HL-60 (cell line): ENCODE measurements at places on chromosomes 7 and 10.

DNA sequence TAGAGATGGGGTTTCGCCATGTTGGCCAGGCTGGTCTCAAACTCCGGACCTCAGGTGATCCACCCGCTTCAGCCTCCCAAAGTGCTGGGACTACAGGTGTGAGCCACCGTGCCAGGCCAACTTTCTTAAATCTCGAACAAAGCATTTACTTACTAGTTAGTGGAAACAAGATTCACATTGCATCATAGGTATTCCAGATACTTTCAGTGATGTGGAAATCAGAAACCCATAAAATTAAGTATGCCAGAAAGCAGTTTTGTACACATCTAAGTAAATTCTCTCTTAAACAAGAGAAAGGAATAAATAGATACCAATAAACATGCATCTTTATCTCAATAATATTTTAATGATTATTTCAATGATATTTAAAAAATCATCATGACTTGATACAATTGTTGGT lies 75.5 kb downstream of the DGKI start:
- DNase-seq, result no peak

DNA sequence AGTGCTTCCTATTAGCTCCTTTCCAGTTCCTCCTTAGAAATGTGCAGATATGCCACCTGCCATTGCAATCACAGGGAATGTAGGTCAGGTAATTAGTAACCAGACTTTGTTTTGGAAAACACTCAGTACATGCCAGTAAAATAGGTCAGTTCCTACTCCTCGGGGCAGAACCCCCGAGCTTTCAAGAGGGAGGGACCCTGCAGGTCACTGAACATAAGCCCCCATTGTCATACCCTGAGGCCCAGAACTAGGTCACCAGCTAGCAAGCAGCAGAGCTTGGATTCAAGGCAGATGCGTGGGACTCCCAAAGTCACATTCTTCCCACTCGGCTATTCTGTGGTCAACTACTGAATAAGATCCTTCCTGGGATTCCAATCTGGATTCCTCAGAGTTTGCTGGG lies 104.8 kb downstream of the PPP1R3C start:
- no peak for DNase-seq

GRCh38 chr10:126570621-126571602 lies 99.6 kb downstream of the C10orf90 start:
- DNase-seq, result no peak

- DNase-seq, result no peak
These were observed 7.7 kb downstream of the ZPBP start for GRCh38 chr7:50085344-50085743.

DNA sequence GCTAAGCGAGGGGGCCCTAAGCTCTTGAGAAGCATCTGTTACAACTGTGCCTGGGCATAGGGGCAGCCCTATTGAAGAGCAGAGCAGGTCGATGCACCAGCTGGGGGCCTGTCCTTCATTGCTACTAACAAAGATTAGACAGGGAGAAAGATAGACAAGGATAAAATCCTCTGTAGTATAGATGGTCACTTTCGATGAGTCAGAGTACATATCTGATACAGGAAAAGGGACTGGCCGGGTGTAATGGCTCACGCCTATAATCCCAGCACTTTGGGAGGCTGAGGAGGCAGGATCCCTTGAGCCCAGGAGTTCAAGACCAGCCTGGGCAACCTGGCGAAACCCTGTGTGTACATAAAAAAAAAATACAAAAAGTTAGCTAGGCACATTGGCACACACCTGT lies 13.6 kb downstream of the OPTN start:
- no peak for DNase-seq

DNA sequence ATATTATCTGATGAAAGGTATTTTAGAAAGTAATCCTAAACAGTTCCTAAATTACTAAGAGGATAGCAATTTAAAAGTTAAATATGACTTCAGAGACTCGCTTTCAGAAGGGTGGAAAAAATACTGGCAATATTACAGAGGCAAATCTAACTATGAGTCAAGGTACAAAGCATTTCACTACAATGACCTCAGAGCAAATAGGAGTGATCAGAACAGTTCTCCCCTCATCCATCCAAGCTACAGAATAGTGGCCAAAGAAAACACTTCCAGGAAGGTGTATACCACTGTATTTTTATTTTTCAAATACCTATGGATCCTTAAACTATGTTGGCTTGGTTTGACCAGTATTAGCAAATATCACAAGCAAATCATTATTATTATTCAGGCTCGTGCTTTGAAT lies 112.8 kb upstream of the ODAD2 start:
- DNase-seq, result no peak

- no peak for DNase-seq
These were observed 285.1 kb downstream of the CCSER2 start for GRCh38 chr10:84613336-84614021.

- peak; percentile 51 for DNase-seq
These were observed 47.3 kb downstream of the MYPN start for GRCh38 chr10:68156373-68157185.

GRCh38 chr10:121988361-121989324 lies at the start of gene TACC2:
Gene TACC2 (plus strand): TSS chr10:121989163. CDS start chr10:122021982, 32,819 bp downstream.
- DNase-seq, result no peak

- no peak for DNase-seq
These were observed 4.1 kb downstream of the FHIP2A start for GRCh38 chr10:114825513-114826253.

GRCh38 chr10:123651421-123652047 lies 14.6 kb upstream of the GPR26 start:
- DNase-seq, result no peak

DNA sequence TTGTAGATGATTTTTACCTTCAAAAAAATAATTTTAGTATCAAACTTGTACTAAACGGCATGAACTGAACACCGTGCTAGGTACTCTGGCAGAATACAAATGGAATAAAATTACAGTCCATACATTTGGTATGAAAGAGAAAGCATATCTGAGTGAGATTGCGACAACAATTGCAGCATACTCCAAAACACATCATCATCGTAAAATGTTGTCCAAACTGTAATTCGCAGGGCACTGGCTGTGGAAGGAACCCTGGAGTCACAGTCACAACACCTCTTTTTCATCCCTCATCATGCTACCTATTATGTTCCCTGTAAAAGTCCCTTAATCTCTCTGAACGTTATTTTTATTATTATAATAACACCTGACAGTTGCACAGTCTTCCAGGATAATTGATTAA lies 13.5 kb downstream of the CREM start:
- DNase-seq, result no peak

DNA sequence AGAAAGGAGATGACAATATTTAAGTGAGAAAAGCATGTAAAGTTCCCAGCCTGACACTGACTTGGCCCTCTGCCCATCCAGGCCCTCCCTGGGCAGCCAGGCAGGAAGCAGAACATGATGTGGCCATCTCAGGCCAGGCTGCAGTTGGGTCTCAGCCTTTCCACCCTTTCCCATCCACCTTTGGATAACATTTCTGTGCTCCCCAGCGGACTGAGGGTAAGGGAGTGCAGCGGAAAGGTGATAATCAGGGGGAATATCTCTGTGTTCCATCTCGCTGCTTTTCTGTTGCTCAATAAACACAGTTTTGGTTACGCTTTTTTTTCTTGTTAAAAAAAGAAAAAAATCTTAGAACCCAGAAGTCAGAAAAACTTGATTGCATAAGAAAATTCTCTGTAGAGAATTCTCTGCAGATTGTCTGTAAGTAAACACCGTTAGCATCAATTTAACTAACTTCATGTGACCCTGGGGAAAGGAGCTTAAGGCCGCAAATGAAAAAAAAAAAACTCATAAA lies 37.2 kb upstream of the TARP start:
- peak; percentile 58 for DNase-seq

DNA sequence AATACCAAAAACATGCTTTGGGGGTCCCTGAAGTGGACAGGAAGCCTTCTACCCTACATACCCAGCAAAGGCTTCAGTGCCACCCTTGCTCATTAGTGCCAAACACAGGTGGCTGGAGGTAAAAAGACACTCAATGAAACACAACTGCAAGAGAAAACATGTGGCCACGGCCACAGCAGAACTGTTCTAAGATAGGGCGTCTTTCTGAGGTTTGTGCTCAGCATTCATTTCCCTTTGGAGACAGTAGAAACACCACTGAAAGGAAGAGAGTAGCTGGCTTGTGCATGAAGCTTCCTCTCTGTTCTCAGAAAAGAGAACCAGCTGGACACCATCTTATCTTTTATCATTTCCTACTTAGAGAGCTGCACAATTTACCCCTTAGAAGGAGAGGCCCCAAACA lies 143.0 kb downstream of the PLXNA4 start:
- DNase-seq, result no peak

- no peak for DNase-seq
These were observed 397.2 kb upstream of the IGFBP3 start for GRCh38 chr7:46318276-46318675.

GRCh38 chr10:15046626-15047025 lies 2.9 kb downstream of the OLAH start:
- DNase-seq, result no peak

DNA sequence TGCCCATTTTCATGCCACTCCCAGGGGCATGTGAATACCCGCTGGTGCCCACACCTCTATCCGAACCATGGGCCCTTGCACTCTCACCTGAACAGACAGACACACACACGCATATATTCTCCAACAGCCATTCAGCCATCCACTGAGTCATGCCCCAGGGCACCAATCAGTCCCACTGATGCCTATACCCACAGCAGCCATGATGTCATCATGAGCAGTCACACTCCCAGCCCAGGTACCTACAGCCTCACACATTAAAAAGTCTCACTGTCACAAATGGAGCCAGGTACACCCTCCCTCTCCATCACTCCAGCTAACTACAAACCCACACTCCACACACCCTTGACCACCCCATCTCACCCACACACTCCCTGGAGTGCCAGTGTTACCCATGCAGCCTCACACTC lies 12.2 kb downstream of the VSIR start:
- no peak for DNase-seq

DNA sequence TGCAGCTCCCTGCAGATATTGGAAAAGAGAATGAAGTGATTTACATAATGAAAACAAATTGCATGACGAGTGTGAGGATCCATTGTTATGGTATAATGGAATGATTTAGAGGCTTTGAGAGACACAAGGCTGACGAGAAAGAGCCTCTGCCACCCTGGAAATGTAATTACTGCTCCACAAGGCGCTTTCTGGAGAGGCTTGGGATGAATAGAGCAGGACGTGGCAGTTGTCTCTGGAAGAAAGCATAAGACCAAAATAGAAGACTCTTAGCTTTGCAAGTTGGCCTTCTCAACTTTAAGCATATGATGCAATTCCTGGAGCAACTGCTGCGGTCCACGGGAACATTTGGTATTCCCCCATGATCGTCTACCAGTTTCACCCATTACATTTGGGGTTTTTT lies 181.9 kb upstream of the TCF7L2 start:
- no peak for DNase-seq

DNA sequence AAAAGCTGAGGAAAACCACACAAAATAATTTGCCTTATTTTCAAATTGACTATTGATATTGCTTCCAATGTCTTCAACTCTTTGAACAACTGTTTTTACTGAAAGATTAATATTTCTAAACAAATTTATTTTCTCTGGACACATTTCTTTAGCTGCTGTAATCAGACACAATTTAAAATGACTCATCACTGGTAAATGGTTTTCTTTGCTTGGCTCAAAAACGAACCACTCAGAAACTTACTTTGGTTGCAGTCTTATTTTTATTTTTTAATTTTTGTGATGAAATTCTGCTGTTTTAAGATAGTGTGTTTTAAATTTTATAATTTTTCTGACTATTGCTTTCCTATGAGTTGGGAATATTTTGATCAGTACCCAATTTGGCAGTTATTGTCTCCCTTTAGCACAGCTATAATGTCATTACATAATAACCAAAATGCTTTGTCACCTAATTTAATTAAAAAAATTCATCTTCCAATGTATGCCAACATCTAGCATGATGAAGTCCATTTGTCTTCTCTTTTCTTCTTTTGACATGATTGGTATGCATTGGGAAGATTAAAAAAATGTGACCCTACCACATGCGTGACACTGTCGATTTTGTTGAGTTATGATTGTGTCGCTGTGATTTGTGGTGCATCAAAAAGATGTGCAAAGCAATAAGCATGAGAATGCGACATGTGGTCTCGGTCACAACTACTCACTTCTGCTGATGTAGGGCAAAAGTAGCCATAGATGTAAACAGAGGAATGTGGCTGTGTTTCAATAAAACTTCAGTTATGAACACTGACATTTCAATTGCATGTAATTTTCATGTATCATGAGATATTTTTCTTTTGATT lies 222.3 kb downstream of the SUGCT start:
- no peak for DNase-seq

- DNase-seq, result no peak
These were observed 302.8 kb downstream of the PTPRN2 start for GRCh38 chr7:158284617-158285382.

DNA sequence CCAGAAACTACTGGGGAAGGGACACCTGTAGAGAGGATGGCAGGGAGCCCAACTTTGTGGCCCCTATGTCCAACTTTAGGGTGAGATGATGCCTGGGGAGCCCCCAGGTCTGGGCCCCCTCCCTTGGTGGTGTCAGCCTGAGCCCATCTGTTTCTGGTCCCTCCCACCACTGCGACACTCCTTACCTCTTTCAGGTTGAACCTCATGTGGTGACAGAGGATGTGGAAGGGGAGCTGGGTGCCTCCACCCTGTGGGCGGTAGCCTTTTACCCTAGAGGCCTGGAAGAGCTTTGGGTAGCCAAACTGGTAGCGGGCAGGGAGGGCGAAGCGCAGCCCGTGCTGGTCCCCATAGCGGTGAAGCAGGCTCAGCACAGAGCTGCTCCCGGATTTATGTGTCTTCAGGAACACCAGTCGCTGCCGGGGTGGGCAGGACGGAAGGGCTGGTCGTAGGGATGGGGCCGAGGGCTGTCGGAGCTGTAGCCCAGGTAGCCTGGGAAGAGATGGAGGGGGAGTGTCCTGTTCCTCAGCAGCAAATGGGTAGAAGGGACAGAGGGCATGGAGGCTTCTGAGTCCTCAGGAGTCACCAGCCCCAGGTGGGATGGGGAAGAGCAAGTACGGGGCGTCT lies 2.0 kb downstream of the GAL3ST4 start:
- no peak for DNase-seq

DNA sequence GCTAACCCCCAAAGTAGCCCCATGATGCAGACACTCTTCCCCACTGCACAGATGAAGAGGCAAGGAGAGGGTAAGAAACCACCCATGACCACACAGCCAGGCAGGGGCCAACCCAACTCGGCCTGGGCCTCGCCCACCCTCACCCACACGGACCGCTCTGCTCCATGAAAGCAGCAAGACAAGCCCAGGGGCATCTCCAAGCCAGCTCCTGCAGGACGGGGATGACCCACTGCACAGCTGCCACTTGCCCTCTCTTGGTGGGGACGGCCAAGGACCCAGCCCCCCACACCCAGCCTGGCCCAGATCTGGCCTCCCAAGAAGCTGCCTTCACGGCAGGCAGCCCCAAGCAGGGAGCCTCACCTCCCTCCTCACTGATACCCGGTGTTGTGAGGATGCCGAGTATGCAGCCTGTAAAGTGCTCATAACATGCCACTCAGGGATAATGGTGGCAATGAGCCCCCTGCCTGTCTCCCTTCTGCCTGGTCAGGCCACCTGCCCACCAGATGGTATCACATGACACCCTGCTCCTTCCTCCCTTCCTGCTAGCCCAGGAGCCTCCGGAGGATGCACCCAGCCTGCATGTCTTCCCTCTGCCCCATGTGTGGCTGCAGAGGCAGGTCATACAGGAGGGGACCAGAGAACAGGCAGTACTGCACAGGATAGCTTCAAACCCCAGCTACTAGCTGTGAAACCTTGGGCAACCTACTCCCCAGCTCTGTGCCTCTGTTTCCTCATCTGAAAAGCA lies 23.3 kb downstream of the OGDHL start:
- DNase-seq, result no peak

- no peak for DNase-seq
These were observed 10.5 kb downstream of the TRIM24 start for GRCh38 chr7:138470391-138471157.

- no peak for DNase-seq
These were observed 102.2 kb downstream of the GFRA1 start for GRCh38 chr10:116170815-116171250.

GRCh38 chr7:18126281-18126680 lies 98.6 kb upstream of the PRPS1L1 start:
- no peak for DNase-seq
